ENCODE measurements at places on chromosomes 2 and 18. TPM values are rescaled to one million over a fixed set of nuclear protein-coding genes. Genes with fewer than 3 reads are reported as not detected.

Gene ZNF397
- 10.8 TPM for total RNA-seq

Gene TMEM37
- not detected for total RNA-seq

Gene CPO
- total RNA-seq, result not detected

Gene SERPINB3
- total RNA-seq, result not detected

Gene PTPRN
- not detected for total RNA-seq

Gene GREB1
- 0.91 TPM for total RNA-seq

Gene GAREM1
- total RNA-seq, result not detected

DNA sequence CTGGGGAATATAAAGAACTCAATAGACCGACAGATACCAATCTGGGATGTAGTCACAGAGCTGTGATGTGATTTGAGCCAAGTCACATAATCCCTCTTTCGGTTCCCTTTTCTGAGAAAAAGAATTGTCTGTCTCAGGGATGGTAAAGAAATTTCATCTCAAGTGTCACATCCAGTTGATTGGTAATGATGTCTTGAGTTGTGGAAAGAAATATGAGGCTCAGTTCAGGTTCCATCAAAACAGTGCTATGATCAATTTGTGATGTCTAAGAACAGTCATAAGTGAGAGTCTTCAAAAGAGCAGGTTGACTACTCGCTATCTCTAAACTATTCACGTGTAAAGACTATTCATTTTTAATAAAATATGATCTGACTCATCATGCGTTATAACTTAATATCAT is 223.3 kb downstream of the METTL4 start:
- no peaks in the 10 kb centered on the region for H3K4me1 ChIP-seq
- H3K4me3 ChIP-seq, result no peak overlapping the region
- H3K36me3 ChIP-seq, result no peaks in the 10 kb centered on the region

- no peak for DNase-seq
- no peaks in the 10 kb centered on the region for H3K27me3 ChIP-seq
- H3K27ac ChIP-seq, result no peak overlapping the region
- no peak overlapping the region for H3K4me3 ChIP-seq
- peaks cover 13% of the 10 kb centered on the region for H3K36me3 ChIP-seq
- H3K4me1 ChIP-seq, result peaks cover 14% of the 10 kb centered on the region
These were observed 67.0 kb upstream of the LYPD6B start for GRCh38 chr2:148971547-148971946.

- no peak overlapping the region for H3K27ac ChIP-seq
- H3K36me3 ChIP-seq, result peaks cover 63% of the 10 kb centered on the region
- no peak overlapping the region for H3K4me3 ChIP-seq
- no peaks in the 10 kb centered on the region for H3K27me3 ChIP-seq
- no peak for DNase-seq
These were observed 225.1 kb upstream of the ITGA4 start for GRCh38 chr2:181231886-181232621.

GRCh38 chr2:176178038-176178756 is 10.3 kb upstream of the HOXD1 start:
- no peak for DNase-seq
- H3K4me3 ChIP-seq, result peak overlapping the region; percentile 31
- peaks cover 7% of the 10 kb centered on the region for H3K4me1 ChIP-seq

- H3K27ac ChIP-seq, result no peak overlapping the region
- H3K4me3 ChIP-seq, result no peak overlapping the region
- H3K27me3 ChIP-seq, result peaks cover 20% of the 10 kb centered on the region
- no peaks in the 10 kb centered on the region for H3K36me3 ChIP-seq
These were observed 248.8 kb downstream of the MREG start for GRCh38 chr2:215764441-215765048.

- H3K4me1 ChIP-seq, result peaks cover 2% of the 10 kb centered on the region
- peaks cover 24% of the 10 kb centered on the region for H3K27me3 ChIP-seq
- no peak overlapping the region for H3K27ac ChIP-seq
- no peak overlapping the region for H3K4me3 ChIP-seq
- no peak for DNase-seq
These were observed 265.5 kb downstream of the NAPG start for GRCh38 chr18:10791169-10791831.

DNA sequence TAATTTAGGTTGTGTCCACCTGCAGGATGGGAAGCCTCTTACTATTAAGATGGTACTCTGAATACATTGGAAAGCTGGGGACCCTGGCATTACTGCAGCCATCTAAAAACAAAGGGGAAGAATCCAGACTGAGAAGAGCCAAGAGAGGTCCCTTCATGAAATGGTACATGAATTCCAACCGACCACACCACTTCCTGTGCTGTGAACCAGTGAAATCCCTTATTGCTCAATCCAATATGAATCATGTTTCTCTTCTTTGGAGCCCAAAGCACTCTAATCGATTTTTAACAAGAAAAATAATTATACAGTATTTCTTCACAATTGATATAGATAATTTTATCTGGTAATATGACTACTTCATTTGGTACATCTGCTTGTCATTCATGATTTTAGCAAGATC is 479.7 kb upstream of the RAB6C start:
- H3K36me3 ChIP-seq, result no peaks in the 10 kb centered on the region
- DNase-seq, result no peak
- no peak overlapping the region for H3K27ac ChIP-seq
- no peaks in the 10 kb centered on the region for H3K4me1 ChIP-seq
- no peak overlapping the region for H3K4me3 ChIP-seq

- H3K36me3 ChIP-seq, result peaks cover 32% of the 10 kb centered on the region
- H3K27ac ChIP-seq, result no peak overlapping the region
- DNase-seq, result no peak
- H3K4me1 ChIP-seq, result no peaks in the 10 kb centered on the region
- no peaks in the 10 kb centered on the region for H3K27me3 ChIP-seq
These were observed 17.3 kb downstream of the C2orf42 start for GRCh38 chr2:70173520-70173919.

DNA sequence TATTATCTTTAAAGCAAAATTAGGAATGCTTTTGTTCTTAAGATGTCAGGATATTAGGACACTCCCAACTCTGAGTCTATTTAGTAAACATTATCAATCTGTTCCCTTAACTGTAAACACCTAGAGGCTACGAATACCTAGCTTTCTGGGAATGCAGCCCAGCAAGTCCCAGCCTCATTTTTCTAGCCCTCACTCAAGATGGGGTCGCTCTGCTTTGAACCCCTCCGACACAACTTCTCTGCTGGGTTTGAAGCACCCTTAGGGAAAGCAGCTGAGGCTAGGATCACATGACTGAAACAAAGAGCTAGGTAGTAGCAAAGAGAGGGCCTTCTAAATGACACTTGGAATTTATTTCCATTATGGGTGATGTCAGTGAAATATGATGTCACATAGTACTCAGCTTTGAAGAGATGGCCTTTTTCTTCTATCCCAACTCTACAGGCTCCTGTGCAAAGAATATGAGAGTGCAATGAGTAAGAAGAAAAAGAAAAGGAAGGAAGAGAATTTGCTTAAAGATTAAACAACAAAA is 114.7 kb downstream of the CSRNP3 start:
- no peak for DNase-seq
- H3K27me3 ChIP-seq, result no peaks in the 10 kb centered on the region
- H3K4me1 ChIP-seq, result no peaks in the 10 kb centered on the region
- no peaks in the 10 kb centered on the region for H3K36me3 ChIP-seq
- H3K4me3 ChIP-seq, result no peak overlapping the region

DNA sequence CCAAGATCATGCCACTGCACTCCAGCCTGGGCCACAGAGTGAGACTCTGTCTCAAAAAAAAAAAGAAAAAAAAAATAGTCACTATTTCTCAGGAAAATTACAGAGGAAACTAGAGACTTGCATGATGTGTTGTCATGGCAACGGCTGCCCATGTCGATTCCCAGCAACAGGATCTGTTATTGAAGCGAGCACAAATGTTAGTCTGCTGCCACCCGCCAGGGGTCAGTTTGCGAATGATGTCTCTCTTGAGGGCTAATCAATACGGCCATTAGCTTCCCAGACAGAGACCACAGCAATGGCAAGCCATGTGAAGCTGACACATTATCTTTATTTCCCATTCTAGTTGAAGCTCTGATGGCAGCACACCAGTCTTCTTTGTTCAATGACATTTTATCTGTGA is 32.4 kb upstream of the ACYP2 start:
- no peaks in the 10 kb centered on the region for H3K36me3 ChIP-seq
- peaks cover 24% of the 10 kb centered on the region for H3K4me1 ChIP-seq
- H3K4me3 ChIP-seq, result no peak overlapping the region
- no peak for DNase-seq

Measured in activated CD8-positive, alpha-beta memory T cell treated with anti-CD3 and anti-CD28 coated beads, Interleukin-2, amount 10 ng/mL, durations not matched to agents 7 days and 5 days (primary cell).